Left ventricle myocardium superior (tissue), 1 donor: ENCODE measurements at places on chromosomes 12 and 14.

DNA sequence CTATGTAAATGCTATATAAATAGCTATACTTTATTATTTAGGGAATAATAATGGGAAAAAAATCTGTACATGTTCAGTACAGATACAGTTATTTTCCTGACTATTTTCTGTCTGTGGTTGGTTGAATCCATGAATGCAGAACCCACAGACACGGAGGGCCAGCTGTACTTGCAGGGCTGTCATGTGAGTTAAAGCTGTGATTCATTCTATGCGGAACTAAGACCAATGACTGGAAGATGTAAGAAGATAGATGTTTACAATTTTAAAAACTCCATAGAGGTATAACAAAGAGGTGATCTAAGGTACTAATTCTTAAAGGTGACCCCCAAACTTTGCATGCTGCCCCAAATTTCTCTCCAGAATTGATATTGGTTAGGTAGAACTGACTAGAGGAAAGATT is 14.6 kb downstream of the PCNX4 start:
- no peak for DNase-seq

DNA sequence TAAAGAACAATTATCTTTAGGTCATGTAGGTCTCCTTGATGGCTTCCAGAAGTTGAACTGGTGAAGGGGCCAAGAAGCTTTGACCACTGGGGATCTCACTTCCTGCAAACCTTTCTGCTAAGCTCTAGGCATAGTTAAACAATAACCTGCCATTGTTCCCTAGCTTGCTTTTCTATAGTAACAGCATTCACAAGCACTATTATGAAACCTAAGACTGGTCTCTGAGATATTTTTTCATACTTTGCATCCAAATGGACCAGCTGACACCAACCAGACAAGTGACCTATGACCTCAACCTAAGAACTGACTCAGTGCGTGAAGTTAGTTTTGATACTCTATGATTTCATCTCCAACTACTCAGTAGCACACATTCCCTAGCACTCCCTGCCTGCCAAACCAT is 129.1 kb downstream of the PTPRB start:
- no peak for DNase-seq

- peak; percentile 43 for DNase-seq
These were observed 106.5 kb downstream of the SAMD4A start for GRCh38 chr14:54673193-54674045.

- no peak for DNase-seq
These were observed 26.3 kb downstream of the ZFP36L1 start for GRCh38 chr14:68766299-68767247.

DNA sequence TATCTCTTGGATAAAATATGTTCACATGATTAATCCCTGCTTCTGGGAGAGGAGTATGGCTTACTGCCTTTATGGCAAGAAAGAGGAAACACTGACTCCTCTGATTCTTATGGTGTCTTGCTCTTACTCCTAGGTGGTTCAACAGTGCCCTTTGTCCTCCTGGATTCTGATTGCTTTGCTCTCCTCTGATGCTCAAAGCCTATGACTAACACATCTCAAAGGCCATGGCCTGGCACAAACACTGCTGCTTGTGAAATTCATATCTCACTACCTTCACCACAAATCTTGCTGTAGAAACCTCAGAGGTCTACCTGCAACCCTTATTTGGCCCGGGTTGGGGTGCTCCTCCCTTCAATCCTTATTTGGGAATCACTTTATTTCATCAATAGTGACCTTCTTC is 217.2 kb downstream of the C12orf50 start:
- no peak for DNase-seq

GRCh38 chr12:29695026-29695425 is 88.7 kb downstream of the TMTC1 start:
- DNase-seq: no peak

DNA sequence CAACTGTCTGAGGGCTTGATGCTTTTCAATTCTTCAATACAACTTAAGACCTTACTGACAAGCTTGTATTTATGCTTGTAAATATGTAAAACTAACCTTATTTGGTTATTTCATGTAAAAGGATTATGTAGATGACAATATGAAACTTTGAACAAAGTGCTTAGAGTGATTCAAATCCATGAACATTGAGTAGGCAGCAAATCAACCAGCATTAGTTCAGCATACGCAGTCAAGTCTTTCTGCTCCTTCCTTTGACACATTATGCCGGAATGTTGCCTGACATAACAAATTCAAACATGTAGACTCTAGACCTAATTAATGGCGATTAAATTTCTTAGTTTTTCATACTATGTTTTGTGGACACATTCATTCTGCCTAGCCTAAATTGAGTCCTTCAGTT is 105.2 kb downstream of the FGD4 start:
- no peak for DNase-seq

DNA sequence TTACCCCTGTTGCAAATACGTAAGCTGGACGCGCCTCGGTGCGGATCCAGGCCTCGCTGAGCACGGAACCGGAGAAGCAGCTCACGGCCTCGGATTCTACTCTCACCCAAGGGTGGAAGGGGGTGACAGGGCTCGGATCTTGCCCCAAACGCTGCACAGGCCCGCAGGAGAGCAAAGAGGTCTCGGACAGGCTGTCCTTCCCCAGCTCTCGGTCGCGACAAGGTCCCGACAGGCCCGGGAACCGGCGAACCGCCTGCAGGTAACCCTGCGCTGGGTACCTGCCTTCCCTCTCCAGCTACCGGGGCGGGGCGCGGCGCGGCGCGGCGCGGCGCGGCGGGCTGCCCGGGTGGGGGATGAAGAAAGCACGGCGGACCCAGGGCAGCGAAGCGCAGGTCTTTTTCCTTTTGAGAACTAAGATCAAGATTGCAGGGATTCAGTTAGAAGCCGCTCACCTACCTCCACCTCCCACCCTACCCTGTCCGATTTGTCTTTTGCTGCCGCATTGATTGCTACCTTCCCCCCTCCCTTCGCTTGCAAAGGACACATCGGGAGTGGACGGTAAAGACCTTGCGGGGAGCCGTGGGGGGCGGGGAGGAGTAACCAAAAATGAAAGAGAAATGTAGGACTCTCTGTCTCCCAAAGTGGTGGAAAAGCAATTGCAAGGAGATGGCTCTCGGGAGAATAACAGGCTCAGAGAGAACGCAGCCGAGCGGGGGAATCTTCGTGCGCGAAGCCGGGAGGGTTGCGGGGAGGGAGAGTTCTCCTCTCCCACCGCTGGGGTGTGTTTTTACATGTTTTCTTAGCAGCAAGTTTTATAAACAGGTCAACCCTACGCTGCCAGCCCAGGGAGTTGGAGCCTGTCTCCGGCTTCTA is 8.4 kb upstream of the TBX3 start:
- no peak for DNase-seq

- DNase-seq: peak; percentile 58
These were observed 74.0 kb upstream of the PLXNC1 start for GRCh38 chr12:94074216-94074979.

- no peak for DNase-seq
These were observed 24.7 kb upstream of the MYBPC1 start for GRCh38 chr12:101570047-101570446.

- DNase-seq: no peak
These were observed 88.1 kb downstream of the PPP2R5E start for GRCh38 chr14:63454863-63455622.

GRCh38 chr12:122668268-122668667 is 34.9 kb downstream of the HCAR2 start:
- DNase-seq: no peak

- DNase-seq: no peak
These were observed 2.0 kb downstream of the SIX1 start for GRCh38 chr14:60647081-60647836.

DNA sequence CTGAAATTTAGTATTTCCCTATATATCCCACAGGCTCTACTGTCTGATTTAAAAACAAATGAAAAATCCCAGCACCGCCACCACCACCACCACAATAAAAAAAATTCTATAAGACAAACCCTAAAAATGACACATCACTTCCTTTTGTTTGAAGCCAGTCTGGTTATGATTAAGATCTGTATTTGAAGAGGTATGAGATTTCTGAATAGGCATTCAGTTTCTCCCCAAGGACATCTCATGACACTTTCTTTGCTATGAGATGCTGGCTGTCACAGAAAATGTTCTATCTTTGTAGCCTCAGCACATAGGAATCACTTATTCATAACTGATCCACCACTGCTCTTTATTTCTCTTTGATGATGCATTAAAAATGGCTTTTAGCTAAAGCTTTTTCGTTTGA is 1071.0 kb downstream of the SLC6A15 start:
- DNase-seq: no peak

- DNase-seq: no peak
These were observed 7.8 kb downstream of the IRAK3 start for GRCh38 chr12:66196806-66197205.

DNA sequence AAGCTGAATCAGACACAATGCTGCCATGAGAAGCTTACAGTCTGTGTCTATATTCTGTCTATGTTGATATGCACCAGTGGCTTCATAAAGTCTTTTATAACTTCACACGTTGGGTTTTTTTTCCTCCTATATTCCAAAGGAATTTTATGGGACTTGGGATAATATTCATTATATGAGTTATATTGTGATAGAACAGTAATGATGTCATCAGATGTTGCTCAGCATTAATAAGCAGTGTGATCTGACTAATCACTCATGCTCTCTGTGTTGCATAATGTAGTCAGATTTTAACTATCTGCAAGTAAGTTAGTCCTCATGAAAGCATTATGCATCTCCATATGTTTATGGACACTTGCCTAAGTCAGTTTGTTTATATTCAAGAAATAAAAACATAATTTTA is 159.6 kb downstream of the PLCZ1 start:
- DNase-seq: no peak

GRCh38 chr12:75783093-75783877 is 248.3 kb downstream of the PHLDA1 start:
- DNase-seq: no peak

- no peak for DNase-seq
These were observed 5.6 kb downstream of the P2RX7 start for GRCh38 chr12:121138284-121138683.

GRCh38 chr14:30108975-30109700 is 181.5 kb upstream of the PRKD1 start:
- no peak for DNase-seq

- peak; percentile 13 for DNase-seq
These were observed 10.0 kb upstream of the LRTM2 start for GRCh38 chr12:1810201-1810930.

- no peak for DNase-seq
These were observed 1081.5 kb downstream of the GALC start for GRCh38 chr14:86911486-86911885.

DNA sequence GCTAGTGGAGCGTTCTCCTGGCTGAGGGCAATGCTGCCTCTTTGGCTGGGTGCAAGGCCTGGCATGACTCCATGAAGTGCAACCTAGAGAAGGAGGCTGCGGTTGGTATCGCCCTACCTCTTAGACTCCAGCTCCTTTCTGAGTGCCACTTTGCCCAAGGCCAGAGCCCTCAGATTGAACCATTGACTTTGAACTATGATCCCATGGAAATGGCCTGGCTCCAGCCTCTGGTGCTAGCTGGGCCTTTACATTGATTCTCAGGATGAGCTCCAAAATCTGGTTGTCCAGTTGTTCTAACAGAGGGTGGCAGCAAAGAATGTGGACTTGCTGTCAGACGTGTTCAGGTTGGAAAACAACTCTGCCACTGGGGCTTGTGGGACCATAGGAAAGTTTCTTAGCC is 16.1 kb upstream of the SMOC1 start:
- no peak for DNase-seq

- DNase-seq: no peak
These were observed 7.8 kb downstream of the LRRK2 start for GRCh38 chr12:40232602-40233001.

DNA sequence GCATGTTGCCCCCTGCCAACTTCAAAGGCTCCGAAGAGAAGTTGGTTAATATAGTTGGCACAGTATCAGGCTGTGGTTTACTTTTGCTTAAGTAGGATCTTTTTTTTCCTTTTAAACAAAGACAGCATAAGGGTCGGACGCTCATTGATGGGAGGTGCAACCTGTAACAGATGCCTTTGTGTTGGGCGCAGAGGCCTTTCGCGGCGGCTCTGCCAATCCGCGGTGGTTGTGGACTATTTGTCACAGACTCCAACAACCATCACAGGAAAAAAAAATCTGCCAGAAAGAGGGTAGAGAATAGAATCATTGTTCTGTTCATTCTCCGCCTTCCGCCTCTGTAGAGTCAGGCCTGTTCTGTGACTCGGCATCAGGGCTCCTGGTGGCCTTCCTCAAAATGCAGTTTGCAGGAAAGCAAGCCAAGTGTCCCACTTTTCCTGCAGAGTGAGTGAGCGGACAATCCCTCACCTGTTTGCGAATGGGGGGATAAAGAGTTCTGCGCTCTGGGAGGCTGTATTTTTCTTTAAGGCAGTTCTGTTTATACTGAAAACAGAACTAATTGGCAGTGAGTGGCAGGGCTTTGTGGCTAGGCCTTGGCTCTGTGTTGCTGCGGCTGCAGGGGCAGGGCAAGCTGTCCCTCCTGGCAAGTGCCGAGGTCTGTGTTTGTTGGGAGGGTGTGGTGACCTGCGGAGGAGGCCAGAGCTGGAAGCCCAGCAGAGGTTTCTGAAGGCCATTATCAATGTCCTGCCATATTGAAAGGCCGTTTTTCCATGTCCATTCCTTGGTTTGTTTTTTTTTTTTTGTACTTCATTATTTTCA is 83.0 kb upstream of the PIWIL1 start:
- DNase-seq: no peak

DNA sequence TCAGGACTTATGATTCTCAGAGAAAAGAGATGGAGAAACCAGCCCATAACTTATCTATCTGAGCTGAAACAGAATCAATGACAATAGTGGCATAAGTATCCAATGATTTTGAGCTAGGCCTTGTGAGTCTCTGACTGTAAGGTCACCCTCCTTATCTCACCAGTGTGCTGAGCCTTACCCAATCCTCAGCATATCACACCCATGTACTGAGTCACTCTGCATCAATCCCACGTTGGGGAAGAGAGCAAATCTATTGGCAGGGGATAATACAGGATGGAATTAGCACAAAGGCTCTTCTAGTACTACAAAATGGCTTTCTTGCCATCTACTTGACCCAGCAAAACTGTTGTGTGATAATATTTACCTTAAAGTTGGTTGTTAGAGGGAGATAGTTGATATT is 997.8 kb downstream of the NRXN3 start:
- no peak for DNase-seq

DNA sequence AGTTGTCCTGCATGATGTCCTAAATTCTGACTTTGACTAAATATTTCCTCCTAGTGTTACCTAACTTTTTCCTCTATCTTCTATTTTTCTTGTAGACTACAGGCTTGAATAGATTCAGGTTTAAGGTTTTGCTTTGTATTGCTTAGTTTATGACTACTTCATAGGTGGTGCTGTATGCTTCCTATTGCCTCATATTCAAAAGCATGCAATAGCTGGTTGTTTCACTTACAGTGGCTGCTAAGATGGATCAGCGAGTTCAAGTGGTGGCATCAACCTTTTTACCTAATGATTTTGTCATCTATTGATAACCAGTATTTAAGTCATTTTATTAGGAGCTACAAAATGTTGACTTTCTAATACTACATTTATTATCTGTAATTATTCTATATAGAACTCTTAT is 36.3 kb upstream of the BICD1 start:
- no peak for DNase-seq

DNA sequence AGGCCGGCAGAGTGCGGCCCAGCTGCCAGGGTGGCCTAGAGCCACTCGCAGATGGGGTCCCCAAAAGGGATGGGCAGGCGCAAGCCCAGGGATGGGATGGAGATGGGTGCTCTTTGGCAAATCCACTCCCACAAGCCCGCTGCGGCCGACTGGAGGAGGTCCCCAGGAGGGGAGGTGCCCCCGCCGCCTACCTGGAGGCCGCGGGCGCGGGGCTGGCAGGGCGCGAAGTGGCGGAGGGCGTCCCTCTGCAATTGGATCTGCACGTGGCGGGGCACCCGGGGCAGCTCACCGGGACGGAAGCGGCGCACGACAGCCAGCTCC is 730 bp downstream of the PPP1R3E start:
- DNase-seq: no peak

GRCh38 chr14:83467811-83468210 is 1934.2 kb upstream of the SEL1L start:
- no peak for DNase-seq
